Breast epithelium (tissue), 4 donors: ENCODE measurements at places on chromosomes 6 and 20. TPM values are rescaled to one million over a fixed set of nuclear protein-coding genes. Genes with fewer than 3 reads are reported as not detected.

GRCh38 chr20:17648791-17649730 is 33.0 kb downstream of the RRBP1 start:
- no peak for DNase-seq

GRCh38 chr6:2477250-2477649 is 231.8 kb upstream of the GMDS start:
- DNase-seq = no peak

DNA sequence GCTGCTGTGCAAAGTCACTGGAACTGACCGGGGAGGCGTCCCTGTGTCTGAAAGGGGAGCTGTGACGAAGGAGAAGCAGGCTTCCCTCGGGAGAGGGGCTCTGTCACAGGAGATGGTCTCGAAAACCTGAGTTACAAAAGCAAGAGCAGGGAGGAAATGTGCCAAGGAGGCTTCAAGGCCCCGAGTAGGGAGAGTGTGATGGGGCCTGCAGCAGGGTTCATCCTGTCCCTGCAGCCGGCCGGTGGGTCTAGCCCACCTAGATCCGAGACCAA is 16.7 kb downstream of the DYNLT1 start:
- no peak for DNase-seq

The PPP1R3G gene
- total RNA-seq = 3.2 TPM

The SYCP2L gene
- total RNA-seq = 2.0 TPM

The STMND1 gene
- total RNA-seq = 0.98 TPM
